ENCODE measurements at places on chromosomes 16 and 17. TPM values are rescaled to one million over a fixed set of nuclear protein-coding genes. Genes with fewer than 3 reads are reported as not detected.

Gene SGSH
- total RNA-seq = 31.3 TPM

Gene FAM20A
- 2.4 TPM for total RNA-seq

Gene IKZF3
- 47.5 TPM for total RNA-seq

Gene ELMO3
- 0.31 TPM for total RNA-seq

Gene TMEM208
- 17.3 TPM for total RNA-seq

Gene KRT15
- total RNA-seq = not detected

Gene MRM1
- total RNA-seq = 1.5 TPM

Gene CACNA1H
- total RNA-seq = 0.52 TPM
